ENCODE measurements at places on chromosomes 3 and 15.

- peak; percentile 69 for DNase-seq
These were observed 3.1 kb upstream of the ABHD6 start for GRCh38 chr3:58234516-58234931.

- no peak for DNase-seq
These were observed 265.9 kb downstream of the CD47 start for GRCh38 chr3:107824822-107825371.

- DNase-seq, result no peak
These were observed 117.6 kb upstream of the IGSF10 start for GRCh38 chr3:151578495-151578894.

DNA sequence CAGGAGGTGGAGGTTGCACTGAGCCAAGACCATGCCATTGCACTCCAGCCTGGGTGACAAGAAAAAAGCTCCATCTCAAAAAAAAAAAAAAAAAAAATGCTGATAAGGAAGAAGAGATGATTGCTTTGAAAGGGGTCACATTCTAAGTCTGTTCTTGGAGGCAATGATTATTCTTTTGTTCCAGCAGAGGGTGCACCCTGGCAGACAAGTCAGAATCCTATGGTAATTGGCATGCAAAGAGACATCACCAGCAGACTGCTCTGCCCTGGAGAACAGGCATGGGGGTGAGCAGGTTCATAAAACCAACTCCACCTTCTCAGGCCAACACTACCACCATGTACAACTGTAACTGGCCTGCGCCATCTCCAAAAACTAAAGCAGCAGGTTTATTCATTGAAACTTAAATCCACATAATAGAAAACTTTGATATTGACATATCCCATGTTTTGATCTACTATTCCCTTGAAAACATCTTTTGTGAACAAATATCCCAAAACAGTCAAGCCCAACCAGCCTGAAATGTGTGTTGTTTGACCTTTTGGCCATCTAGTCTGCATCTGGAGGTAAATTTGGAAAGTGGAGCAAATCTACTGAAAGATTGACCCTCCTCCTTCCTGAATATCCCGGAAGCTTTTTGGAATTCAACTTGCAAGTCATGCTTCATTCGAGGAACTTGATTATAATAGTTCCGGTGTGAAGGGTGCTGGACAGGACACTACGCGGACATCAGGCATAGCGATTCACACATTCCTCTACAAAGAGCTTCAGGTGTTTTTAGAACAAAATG lies 100.3 kb downstream of the MECOM start:
- no peak for DNase-seq

GRCh38 chr15:63663906-63664305 lies 66.7 kb downstream of the FBXL22 start:
- no peak for DNase-seq

GRCh38 chr3:127277561-127277960 lies 10.3 kb downstream of the PRR20G start:
- DNase-seq, result no peak

GRCh38 chr15:29708519-29708918 lies 113.7 kb downstream of the TJP1 start:
- no peak for DNase-seq

DNA sequence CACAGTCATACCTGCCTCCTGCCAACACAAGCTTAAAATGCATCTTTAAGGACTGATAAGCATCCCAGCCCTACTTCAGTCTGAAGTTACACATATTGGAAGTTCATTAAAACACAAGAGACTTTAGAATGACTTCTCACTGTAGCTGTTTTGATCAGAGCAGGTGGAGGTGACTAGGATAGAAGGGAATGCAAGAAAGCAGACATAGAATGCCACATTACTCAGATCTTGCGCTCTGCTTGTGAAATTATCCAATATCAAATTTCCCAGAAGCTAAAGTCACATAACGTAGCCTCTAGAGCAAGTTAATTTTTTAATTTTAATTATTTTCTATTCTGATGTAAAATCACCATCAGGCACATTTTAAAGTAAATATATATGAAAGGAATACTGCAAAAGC lies 306.5 kb downstream of the PLOD2 start:
- DNase-seq, result peak; percentile 64

DNA sequence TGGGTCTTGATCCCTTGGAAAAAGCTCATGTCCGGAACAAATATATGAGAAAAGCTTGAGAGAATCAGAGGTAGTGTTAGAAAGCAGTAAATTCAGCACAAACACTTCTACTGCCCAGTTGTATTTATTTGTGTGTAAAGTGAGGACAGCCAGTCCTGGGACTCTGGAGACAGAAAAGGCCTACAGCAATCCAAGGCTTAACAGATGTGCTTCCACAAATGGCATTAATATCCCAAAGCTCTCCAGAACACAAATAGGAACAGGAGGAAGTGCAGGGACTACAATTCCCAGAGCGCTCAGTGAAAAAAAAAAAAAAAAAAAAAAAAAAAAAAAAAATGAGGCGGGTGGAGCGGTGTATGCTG lies 390 bp upstream of the AP2M1 start:
- DNase-seq, result no peak

GRCh38 chr3:195537995-195538394 lies 5.1 kb downstream of the PPP1R2 start:
- no peak for DNase-seq

DNA sequence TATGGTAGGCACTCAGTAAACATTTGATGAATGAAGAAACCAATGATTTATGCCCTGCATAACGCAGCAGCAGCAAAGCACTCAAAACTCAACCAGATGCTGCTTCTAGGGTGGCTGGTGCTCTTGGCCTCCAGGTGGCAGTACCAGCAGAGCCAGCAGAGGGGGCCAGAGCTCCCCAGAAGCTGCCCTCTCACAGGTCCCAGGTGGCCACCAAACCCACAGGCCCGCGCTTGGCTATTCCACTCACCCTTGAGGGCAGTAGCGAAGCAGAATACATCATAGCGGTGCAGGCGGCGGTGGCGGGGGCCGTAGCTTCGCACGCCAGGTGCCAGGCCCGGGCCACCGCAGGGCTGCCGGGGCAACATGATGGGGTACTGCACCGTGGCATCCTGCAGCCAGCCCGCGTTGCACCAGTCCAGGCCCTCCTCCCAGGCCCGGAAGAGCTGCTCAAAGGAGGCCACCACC lies 16.6 kb downstream of the HAPLN3 start:
- peak; percentile 26 for DNase-seq

DNA sequence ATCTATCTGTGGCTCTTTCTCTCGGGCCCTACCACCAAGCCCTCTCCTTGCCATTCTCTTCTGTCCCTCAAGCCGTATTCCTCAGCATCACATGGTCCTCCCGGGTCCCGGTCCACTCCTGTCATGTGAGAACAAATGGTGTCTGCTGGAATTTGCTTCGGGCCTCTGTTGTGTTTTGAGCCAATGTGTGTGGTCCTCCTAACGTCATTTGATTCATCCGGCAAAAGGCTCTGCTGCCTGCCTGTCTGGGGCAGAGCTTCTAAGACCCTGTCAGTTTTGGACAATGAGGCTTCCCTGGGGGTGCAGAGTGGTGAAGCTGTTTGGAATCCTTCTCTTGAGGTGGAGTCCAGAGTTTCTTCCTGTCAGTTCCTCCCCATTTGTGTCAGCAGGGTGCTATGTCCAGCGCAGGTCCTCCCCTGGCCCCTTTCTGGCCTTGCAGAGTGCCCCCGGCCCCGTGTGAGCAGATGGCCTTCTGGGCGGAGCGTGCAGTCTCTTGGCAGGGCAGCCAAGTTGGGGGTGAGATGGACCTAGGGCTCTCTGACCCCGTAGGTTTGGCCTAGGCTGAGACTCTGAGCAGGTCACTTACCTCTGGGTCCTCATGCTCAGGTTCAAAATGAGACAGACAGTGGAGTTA lies 93.6 kb downstream of the APBA2 start:
- no peak for DNase-seq

GRCh38 chr15:68598171-68599152 lies 19.7 kb downstream of the CORO2B start:
- no peak for DNase-seq

DNA sequence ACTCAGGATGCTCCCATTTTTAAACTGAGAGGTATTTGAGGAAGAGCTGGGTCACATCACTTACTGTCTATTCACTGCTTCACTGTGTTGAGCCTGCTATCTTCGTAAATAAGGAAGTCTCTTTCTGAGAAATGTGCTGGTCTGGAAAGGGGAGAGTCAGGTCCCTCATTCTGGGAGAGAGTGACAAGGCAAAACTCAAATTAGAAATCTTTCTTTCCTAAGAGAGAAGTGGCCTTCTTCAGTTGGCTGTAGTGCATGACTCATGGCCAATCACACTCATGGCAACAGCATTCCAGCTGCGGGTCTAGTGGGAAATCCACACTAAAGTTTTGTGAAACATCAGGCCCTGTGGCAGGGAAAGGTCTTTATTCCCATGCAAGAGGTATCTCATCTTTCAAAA lies 11.5 kb upstream of the TIMP4 start:
- DNase-seq, result peak; percentile 73

GRCh38 chr3:61157414-61157813 lies 93.8 kb downstream of the FHIT start:
- DNase-seq, result no peak
